GOT3 (cell line): ENCODE measurements at places on chromosomes 7 and 10.

GRCh38 chr10:13893926-13894325 is 307.2 kb downstream of the PRPF18 start:
- DNase-seq, result no peak

DNA sequence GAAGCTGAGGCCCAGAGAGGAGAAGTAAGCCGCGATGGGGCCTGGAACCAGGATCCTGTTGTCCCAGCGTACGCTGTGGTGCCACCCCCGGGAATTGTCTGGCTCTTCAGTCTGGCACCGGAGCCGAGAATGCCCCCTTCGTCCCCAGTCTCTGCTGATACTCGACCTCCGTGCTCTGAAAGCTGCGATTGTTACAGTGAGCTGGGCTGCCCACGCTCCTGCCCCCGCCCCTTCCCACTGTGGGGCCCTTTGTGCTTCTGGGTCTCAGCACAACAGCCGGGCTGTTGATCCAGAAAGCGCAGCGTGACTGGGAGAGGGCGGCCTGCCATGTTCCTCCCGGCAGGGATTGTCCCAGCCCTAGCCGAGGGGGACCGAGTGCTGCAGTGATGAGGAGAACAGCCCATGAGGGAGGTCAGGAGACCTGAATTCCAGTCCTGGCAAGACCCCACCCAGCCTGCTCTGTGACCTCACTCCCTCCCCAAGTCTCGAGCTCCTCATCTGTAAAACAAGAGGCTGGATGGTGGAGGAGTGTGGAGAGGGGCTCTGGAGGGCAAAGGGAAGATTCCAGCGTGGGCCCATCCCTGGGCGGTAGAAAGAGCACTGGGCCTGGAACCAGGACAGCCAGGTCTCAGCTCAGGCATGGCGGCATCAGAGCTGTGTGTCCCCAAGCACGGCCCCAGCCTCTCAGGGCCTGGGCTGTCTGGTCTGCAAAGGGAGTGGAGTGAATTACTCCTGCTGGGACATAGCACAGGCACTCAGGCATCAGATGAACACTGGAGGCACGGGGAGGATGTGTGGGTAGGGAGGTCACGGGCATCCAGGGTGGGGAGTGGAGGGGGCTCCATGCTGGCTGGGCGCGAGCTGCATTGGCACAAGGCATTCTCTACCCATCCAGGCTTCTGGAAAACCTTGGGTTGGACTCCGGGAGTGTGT is 43.6 kb downstream of the TSPAN15 start:
- no peak for DNase-seq

GRCh38 chr10:17831896-17832295 is 22.7 kb downstream of the MRC1 start:
- no peak for DNase-seq

DNA sequence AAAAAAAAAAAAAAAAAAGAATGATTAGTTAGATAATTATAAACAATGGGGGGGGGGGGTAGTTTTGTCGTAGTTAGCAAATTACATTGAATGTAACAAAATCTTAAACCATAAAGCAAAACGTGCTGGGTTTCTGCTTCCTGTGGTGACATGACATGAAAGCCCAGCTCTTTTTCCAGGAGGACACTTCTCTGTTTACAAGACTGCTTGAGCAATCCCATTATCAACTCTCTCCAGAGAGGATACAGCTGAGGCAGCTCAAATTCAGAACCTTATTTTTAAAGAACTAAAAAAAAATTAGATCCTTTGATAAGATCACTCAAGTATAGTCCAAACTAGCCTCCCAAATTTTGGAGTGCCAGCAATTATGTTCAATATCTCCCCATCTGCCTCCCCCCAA is 58.6 kb downstream of the ADRB1 start:
- DNase-seq, result no peak

DNA sequence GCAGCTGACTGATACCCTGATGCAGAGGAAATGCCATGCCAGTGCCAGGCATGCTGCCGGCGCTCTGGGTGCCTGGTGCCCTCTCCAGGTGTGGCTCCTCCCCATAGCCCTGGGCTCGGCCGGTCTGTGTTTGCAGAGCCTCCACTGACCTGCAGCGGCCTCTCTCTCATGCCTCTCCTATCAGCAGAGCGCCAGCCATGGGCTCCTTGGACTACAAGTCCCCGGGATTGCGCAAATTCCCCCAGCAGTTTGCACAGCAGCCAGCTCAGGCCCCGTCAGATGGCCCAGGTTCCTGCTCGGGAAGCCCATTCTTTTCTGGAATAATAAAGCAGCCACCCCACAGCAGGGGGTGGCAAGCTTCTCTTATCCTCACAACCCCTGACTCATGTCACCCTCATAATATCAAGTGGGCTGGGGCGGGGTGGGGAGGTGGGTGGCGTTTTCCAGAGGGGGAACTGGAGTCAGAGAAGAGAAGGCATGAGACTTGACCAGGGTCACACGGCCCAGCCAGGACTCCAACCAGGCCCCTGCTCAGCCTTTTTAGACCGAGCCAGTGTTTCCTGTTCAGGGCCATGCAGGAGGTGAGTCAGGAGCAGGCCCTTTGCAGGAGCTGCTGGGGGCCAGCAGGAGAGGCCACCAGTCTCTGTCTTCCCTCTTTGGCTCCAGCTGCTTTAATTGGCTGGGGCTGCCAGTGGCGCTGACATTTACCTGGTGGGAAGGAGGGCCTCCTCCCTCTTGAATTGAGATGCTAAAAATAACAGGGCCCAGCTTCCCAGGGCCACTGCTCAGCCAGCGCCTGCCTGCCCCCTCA is 58.6 kb downstream of the ZMIZ1 start:
- DNase-seq, result no peak

DNA sequence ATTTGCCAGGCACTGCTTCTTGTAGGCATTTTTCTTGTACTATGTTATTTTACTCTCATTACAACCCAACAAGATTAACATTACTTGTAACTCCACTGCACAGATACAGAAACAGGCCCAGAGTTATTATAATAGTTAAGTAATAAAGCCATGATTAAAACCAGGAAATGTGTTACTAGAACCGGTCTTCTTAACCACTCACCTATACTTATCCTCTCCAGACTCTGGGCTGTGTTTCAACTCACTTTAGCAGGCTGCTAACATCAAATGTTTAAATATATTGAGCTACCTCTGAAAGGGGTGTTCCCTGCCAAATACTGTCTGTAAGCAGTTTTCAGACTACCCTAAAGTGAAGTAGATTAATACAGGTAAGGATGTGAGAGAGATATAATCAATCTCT is 1227.8 kb downstream of the SORCS3 start:
- no peak for DNase-seq

- DNase-seq, result no peak
Measured at GRCh38 chr10:17787087-17787961, 21.8 kb upstream of the MRC1 start.

DNA sequence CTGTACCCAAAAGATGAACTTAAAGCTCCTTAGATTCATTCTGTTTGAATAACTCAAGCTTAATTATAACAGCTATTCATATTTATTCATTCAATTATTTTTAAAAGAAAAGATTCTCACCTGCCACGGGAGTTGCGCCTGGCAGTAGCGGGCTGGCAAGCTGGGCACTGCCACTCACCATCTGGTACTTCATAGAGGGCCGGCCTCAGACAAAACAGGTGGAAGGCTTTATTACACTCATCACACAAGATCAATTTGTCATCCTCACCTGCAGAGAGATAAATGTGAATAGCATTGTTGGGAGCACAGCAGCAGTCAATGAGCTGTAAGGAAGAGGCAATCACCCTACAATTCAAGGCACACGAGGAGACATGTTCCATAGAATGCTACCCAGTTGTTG is 15.8 kb downstream of the FZD9 start:
- no peak for DNase-seq

GRCh38 chr10:11403116-11403515 is 208.3 kb downstream of the USP6NL start:
- DNase-seq, result no peak

DNA sequence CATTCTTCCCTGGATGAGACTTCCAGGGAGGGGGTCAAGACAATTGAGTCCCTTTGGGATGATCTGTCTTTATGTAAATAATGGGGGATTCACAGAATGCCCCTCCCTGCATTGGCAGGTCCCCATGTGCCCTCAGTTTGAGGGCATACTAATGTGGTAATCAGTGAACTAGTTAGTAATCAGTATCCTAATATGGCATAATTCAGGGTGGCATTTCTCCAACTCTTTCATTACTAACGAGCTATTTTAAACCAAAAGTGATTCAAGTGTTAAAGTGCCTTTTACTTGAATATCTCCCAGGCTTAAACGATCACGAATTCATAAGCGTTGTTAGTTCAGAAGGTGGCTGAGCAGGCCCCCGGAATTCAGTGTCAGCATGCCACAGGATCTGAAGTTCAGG is 1.6 kb upstream of the DNAJB6 start:
- DNase-seq, result no peak

DNA sequence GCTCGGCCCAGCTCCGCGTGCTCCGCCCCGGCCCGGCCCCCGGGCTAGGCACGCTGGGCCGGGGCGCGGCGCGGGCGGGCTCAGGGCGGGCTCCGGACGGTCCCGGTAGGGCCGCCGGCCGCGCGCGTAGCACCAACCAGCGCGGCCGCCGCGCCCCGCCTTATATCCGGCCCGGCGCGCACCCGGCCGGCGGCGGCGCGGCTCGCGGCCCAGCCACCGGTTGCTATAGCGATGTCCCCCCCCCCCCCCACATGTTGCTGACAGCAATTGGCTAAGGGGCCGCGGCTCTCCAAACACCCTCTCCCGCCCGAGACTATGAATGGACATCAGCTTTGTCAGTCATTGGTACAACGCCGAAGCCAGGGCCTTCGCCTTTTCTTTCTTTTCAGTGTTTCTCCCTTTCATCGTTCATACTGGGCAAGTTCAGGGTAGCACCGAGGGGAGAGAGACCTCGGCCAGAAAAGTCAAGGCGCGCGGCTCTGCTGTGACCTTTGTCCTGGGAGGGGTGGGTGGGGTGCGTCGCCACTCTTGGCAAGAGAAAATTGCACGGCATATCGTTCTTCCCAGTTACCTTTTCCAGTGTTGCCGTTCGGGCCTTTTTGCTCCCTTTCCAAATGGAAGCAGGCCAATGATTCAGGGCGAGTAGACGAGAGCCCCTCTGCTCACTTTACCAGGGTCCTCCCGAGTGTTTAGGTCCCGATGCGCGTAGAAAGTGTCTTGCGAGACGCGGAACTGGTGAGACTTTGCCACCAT is 354.2 kb downstream of the DNAJB6 start:
- DNase-seq, result no peak

DNA sequence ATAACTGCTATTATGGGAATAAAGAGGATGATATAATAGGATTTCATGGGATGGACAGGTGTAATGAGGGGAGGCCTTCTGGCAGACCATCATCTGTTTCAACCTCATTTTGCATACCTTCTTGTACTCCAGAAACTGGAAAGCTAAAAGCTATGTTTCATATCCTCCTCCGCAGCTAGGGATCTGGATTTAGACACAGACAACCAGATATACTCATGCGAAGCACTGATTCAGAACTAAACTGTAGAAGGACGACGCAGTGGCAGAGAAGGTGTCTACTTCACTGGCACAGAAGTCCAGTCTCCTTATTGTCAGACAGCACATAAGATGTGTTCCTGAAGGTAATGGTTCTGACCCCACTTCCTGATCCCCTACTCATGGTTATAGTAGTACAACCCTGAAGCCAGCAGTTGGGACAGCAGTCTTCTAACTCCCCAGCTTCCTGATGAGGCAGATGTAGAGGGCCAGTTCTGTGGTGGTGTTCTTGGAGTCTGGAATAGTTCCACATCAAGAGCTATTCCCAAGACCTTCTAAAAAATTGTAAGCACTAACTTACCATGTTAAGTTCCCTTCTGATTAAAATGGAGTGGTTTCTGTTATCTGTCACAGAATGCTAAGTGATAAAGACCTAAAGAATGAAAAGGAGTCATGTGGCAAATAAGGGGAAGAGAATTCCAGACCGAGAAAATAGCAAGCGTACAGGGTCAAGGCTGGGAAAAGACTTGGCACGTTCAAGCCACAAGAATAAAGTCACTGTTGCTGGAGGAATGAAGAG is 550.3 kb downstream of the GRM8 start:
- no peak for DNase-seq

DNA sequence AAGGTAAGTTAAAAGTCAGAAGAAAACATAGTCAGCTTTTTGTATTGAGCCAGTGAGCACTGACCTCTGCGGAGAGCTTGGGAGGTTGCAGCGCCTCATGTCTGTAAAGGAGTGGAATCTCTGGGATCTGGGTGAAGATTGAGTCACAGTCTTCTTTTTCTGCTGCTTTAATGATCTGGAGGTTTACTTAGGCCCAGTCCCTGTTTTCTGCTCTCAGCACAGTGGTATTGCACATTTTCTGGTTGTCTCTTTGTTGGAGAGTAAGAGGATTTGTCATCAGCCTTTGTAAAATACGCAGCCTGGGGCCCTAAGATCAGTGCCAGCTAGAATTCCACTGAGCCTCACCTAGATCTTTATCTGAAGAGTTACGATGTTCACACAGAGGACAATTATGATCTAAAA is 58.3 kb upstream of the GJD4 start:
- DNase-seq, result no peak

DNA sequence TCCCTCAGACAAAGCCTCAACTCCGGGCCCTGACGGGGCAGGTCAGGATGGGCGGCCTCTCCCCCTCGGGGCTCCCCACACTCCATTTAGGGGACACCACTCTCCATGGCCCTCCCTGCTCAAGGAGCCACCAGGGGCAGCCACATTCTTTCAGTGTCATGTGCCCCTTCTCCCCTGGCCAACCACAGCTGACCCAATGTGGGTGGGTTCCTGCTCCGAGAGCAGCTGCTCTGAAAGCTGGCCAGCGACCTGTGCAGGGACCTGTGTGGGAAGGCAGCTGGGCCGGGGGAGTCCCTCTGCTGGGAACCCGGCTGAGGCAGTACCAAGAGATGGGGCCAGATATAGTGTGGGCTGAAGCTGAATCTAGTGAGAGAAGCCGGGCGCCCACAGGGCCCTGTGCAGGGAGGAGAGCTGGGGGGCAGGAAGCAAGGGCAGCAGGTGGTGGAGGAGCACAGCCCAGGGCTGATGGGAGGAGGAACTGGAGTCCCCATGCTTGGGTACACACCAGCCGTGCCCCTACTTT is 40.6 kb upstream of the NPFFR1 start:
- DNase-seq, result no peak
